DMS153 (cell line): ENCODE measurements at places on chromosomes 3 and 15.

DNA sequence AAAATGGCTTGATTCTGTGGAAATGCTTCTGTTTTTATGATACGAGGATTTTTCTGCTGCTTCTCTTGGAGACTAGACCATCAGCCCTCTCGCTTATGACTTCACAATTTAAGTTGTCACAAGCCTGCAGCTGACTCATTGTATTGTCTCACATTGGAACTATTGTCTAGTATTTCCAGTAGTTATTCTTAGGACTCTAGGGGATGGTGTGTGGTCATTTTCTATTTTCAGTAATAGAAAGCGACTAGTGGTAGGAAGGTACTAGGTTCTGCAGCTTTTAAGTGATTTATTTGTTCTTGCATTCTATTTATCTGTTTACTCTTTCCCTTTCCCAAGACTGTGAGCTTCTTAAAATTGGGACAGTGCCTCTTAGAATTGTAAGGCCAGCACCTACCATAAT, 66.3 kb upstream of the CRTC3 start:
- DNase-seq: no peak

DNA sequence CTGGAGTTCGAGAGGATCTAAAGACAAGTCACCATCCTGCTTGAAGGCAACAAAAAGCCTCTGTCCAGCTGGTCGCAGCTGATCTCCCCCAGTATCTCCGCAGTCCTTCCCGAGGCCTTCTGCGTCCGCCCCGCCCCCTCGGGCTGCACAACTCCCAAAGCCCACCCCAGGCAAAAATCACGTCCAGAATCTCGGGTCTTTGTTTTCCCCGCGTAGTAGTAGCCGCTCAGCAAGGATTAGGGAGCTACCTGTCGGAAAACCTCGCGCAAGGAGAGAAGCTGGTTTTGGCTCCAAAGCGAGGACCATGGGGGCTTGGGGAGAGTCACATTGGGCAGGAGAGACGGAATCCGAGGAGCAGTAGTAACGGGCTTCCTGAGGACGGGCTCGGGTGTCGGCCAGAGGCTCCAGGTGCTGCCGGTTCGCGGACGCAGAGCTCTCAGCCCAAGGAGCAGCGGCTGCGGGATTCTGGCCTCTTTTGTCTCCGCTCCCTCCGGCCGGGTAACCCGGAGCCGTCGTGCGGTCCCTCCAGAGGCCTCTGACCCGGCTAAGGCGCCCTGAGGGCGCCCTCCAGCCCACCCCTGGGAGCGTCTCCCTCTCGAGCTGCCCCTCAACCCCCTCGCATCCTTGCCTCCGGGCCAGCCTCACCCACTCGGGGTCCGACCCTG, 401 bp downstream of the ZSCAN29 start:
- DNase-seq: no peak

- no peak for DNase-seq
Observed at GRCh38 chr15:34773917-34774316, 19.1 kb upstream of the GJD2 start.

- DNase-seq: no peak
Observed at GRCh38 chr15:92610101-92610520, 45.5 kb downstream of the FAM174B start.

DNA sequence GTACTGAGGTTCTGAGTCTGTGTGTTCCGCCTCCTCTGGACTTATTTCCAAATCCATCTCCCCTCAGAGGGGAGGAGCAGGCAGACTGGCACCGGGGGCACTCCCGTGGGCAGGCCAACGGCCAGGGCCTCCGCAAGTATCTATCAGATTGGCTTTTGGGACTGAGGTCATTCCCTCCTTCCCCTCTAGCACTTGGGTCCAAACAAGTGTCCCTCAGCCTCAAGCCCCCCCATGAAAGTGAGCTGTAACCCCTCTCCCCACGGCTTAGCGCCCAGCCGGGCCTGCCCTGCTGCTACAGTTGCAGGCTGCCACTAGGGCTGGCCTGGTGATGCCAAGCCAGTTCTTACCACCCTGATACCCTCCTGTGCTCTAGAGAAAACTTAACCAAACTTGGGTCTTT, 17.4 kb downstream of the ITGA11 start:
- DNase-seq: no peak

- peak; percentile 39 for DNase-seq
Observed at GRCh38 chr3:98172621-98173020, 6.1 kb downstream of the OR5H15 start.

- no peak for DNase-seq
Observed at GRCh38 chr3:85162905-85163304, 204.1 kb downstream of the CADM2 start.
